NCI-H1048 (cell line): ENCODE measurements at places on chromosomes 3 and 15.

DNA sequence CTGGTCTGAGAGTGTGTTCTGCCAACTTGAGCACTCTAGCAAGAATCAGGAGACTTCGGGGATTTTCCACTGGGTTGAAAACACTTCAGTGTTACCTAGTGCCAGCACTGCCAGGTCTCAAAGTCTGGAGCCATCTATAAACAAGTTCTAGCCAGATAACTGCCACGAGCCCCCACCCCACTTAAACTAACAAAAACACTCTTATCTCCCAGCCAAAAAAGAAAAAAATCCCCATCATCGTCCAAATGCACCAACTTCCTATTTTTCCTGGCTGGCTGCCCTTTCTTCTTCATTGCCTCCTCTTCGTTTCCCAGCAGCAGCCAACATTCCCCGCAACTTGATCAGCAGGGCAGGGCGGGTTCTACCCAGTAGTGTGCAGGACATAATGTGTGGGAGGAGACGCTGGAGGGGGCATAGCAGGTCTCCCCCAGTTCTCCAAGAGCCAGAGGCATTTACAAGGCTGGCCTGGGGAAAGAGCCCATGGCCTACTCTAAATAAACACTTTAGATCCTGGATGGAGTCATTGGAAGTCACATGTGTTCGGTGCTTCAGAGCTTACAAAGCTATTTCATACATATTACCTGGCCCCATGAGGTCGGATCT is 29.5 kb downstream of the C2CD4B start:
- DNase-seq: no peak

- no peak for DNase-seq
Measured at GRCh38 chr15:99657996-99658395, 75.2 kb downstream of the LYSMD4 start.

DNA sequence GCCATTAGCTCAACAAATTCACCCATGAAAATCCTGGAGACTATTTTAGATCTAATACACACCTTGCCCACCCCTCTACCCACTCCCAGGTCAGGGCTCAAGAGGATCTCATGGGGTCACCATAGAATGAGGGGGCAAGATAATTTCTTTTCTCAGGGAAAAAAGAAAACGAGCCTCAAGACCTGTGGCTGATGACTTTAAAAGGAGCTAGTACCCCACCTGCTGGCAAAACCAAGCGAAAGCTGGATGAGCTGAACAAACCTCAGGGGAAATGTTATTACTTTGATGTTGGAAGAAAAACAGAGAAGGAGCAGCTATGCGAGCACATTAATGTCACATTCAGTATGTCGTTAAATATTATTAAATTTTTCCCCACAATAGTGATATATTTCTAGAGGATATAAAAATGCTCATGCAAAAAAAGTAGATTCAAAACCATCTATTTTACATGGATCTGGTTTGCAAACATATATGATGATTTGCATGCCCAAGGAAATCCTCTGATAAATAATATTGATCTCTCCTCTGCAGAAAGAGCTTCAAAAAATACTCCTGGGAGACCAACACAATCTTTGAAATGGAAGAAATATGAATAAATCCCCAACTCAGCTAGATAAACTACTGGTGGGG is 37.7 kb downstream of the PLD1 start:
- no peak for DNase-seq

- DNase-seq: peak; percentile 0
Measured at GRCh38 chr15:98123297-98123696, 162.8 kb downstream of the ARRDC4 start.

DNA sequence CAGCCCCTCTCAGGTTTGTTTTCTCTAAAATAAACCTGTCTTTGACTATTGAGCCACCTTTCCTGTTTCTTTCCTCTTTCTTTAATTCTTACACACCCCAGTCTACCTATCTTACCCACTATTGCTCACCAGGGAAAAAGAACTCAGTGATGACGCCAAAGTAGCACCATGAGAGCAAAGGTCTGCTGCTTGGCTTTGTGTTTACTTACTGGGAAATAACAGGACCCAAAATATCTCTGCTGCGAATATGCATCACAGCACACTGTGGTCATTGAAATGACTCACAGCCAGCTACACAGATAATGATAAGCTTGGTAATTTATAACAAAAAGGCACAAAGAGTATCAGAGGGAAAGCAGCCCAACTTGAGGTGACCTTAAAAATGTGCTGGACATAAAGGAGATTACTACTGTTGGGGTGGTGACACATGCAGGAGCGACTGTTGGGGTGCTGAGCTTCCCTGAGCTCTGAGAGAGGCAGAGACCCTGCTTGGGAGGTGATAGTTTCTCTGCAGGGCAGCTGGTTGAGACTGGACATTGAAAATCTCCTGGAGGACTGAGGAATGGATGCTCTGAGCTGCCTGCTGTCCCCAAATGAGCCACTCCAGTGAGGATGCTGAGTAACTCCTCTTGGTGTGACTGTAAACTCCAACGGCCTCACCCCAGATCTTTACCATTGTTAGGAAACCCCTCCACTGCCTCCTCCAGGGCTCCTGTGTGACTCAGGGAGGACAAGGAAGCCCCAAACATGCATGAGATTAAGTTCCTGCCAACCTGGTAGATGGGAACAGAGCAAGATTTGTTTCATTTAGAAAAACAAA is 14.5 kb downstream of the EFCAB12 start:
- DNase-seq: no peak

DNA sequence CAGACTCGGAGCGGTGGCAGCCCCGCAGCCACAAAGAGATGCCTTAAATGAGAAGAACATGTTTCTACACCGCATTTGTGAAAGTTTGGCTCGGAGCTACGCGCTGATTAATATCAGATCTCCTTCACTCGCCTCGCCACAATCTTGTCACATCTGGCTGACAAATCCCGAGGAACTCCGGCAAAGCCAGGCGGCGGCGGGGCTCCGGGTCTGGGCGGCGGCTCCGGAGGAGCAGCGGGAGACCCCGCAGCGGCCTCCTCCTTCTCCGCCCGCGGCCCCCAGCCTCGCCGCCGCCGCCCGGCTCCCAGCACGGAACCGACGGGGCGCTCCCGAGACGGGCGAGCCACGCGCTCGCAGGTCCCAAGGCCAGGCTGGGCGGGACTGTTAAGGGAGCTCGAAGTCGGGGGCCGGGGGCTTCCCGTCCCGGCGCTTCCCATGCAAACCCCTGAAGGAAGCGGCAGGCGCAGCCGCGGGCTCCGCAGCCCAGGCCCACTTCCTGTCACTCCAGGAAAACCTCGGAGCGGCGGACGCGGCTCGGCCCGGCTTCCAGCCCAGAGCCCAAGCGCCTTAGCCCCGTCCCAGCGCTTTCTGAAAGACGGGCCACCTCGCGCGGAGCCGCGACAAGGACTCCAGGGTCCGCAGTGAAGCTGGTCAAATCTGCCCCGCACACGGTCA is 1.2 kb downstream of the BNC1 start:
- DNase-seq: no peak
